Stimulated activated CD8-positive, alpha-beta memory T cell treated with anti-CD3 and anti-CD28 coated beads, Interleukin-7, amount 100 ng/mL, for 4 hours (primary cell): ENCODE measurements at places on chromosomes 6 and 20.

DNA sequence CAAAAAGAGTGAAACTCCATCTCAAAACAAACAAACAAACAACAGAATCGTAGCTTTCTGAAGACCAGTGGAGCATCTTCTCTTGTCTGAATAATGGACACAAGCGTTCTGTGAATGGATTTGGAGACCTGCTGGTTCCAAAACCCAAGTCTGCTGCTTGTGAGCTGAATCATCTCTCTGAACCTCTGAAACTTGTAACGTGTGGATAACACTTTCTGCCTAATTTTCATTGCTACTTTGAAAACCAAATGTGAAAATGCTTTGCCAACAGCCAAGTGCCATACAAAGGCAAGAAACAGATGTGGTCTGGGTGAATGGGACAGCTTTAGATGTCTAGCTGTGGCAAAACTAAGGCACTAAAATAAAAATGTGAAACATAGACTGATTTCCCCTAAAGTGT is 44.3 kb downstream of the PHACTR1 start:
- DNase-seq: no peak

DNA sequence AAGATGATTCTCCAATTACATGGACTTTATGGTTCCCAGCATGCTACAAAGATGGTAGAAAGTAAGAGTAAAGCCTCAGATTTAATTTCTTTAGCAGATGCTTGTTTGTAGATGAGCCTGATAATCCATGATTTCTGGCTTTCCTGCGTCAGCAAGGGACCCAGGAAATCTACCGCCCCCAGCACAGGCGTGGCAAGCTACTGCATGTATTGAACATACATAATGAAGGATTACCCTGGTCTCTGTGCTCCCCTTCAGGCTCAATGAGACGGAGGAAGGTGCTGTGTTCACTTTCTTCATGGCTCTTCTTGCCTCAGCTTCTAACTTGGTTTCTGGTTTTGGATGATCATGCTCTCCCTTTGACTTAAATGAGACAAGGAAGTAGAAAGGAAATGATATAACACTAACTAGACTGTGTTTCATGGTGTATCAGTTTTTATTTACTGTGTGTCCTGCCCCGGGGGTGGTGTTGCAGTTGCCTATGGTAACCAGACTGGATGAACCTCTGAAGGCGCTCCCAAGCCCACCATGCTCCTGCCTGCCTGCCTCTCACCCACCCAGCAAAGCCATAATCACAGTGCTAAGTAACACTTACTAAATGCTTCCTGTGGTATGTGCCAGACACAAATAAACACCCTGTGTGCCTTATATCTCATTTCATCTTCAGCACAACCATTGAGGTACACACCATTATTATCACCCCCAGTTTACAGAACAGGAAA is 17.9 kb downstream of the GCM1 start:
- no peak for DNase-seq

DNA sequence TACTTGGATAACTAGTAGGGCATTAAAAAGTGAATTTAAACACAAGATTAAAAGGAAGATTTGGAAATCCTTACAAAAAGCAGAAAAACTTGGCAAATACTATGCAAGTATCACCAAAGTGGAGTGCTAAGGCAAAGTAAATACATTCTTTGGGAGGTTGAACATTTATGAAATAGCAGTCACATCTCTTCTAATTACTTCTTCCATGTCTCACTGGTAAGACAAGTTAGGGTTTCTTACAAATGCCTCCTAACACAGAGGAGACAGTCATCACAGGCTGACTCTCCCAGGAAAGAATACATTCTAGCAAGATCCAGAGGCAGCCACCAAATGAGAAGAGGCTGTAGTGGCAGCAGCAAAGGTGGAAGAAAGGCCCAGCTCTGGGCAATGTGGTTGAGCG is 298.2 kb downstream of the BTBD9 start:
- no peak for DNase-seq

DNA sequence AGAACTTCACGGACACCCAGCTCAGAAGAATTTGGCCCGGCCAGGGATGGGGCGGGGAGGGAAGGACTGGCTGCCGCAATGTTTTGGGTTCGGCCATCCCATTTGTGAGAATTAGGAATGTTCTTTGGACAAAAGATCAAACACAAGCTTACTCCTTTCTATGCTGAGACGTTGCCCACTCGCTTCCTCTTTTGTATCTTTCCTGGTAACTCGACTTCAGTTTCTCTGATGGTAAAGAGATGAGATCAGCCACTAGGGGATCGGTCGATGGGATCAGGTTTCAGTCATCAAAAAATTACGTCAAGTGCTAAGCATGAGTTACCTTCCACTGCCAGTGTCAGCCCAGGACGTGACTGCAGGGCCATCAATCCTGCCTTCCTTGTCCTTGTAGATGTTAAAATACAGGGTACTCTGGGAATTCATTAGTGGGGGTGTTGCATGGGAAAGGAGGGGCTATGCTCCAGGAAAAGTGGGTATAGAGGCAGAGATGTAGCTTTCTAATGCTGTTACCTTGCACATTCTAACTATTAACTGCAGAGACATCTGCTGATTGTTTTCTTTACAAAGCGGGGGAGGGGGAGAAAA is 190.2 kb downstream of the TSHZ2 start:
- DNase-seq: no peak

DNA sequence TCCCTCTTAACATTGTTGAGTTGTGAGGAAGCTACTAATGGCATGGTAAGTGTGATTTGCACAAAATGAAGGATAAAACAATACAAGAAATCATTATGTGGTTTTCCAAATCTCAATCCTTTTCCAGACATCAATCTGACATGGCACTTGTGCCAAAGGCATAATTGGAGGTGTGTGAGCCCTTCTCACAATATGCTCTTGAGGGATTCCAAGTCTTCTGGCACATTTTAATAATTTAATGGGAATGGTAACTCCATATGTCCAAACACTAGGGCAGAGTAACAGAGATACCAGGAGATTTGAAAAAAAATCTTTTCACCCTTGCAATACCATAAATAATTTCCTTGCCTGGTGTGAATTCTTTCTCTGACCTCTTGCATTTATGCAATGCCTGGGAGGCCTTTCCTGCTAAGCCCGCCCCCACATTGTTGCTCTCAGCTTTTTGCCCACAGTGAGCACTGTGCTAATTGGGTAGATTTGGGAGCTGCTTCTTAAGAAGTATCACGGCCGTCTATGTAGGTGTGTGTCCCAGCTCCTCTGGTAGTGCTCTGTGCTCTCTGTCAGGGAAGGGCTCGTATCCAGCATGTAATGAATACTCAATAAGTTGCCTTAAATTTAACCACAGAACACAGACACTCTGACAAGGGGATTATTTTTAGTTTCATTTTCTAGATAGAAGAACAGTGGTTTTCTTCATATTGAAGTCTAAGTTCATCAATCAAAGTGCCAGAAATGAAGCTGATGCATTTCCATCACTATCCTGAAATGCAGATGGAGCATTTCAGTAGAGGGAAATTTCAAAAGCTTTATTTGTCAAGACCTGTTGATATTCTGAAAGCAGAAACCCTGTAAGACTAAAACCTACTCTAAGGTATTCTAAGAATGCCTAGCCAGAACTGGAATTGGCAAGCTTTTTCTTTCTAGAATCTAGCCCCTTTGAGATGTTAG is 54.4 kb upstream of the CEP85L start:
- no peak for DNase-seq

GRCh38 chr20:3471397-3472021 is 691 bp downstream of the ATRN start:
- DNase-seq: no peak

GRCh38 chr6:136587527-136587926 is 37.3 kb upstream of the MAP7 start:
- no peak for DNase-seq

- DNase-seq: no peak
These were observed 33.9 kb downstream of the TXLNB start for GRCh38 chr6:139257821-139258398.

DNA sequence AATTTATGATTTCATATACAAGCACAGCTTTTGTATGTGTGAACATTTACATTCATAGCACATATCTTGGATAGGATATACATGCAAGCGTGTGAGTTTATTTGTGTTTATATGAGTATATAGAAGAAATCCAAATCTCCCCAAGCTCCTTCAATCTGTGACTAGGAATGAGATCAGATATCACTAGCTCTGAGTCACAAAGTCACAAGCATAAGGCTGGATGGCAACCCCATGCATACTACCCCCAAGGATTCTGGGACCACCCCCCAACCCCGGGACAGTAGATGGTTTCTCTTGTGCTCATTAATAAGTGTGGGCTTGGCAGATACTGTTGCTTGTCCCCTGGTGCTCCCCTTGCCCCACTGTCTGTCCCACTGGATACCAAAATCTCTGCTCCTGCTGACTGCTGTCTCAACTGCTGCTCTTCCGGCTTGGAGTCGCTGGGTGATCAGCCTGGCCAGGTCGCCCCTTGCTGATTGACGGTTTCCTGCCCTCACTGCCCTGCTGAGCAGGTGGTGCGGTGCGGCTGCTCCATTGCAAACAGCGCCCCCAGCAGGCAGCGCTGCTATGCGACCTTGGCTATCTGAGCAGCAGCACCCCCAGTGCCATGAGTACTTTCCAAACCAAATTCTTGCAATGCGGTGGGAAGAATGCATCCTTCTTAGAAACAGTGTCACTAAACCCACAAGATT is 279.4 kb downstream of the CD83 start:
- DNase-seq: no peak

DNA sequence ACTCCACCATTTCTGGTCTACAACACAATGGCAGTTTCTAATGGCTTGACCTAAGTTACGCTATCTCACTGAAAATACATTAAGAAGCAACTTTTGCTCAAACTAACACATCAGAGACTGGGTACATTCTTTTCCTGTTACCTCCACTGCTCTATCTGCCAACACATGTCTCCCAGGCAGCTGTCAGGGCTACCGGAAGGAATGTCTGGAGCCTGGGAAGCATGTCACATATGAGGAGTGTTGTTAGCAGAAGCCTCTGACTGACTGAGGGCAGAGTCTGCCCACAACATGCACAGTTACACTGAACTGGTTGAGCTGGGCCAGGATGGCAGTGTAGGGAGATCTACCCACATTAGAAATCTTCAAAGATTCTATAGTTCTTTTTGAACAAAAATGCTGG is 264.5 kb downstream of the KIF16B start:
- no peak for DNase-seq

DNA sequence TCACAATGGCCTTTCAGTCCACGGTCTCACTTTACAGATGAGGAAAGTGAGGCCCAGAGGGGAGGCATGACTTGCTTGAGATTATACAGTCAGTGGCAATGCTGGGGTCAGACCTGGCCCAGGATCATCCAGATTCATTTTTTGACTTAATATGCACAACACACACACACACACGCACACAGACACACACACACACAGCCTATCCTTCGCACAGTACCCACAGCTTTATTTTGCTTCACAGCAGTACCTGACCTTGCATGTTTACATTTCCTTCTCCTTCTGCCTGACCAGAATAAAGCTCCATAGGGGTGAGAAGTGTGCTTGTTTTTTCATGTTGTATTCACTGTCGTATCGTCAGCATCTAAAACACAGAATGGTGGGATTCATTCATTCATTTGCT is 79.8 kb downstream of the VEGFA start:
- DNase-seq: no peak

GRCh38 chr6:167879612-167880011 is 52.9 kb downstream of the AFDN start:
- DNase-seq: no peak

GRCh38 chr20:2217857-2218539 is 77.8 kb upstream of the TGM3 start:
- DNase-seq: peak; percentile 9

GRCh38 chr6:28207510-28208110 is 17.5 kb upstream of the ZSCAN9 start:
- DNase-seq: no peak

DNA sequence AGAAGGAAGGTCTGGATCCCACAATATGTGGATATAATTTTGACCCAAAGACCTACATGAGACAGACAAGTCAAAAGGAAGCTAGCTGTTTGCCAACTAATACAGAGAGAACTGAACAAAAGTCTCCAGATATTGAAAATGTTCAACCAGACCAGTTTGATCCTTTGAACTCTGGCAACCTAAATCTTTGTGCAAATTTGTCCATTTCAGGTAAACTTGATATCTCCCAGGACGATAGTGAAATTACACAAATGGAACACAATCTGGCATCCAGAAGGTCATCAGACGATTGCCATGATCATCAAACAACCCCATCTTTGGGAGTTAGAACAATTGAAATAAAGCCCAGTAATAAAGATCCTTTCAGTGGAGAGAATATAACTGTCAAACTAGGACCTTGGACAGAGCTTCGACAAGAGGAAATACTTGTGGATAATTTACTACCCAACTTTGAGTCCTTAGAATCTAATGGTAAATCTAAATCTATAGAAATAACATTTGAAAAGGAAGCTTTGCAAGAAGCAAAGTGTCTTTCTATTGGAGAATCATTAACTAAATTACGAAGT is 41.9 kb upstream of the SDHAF4 start:
- DNase-seq: no peak

DNA sequence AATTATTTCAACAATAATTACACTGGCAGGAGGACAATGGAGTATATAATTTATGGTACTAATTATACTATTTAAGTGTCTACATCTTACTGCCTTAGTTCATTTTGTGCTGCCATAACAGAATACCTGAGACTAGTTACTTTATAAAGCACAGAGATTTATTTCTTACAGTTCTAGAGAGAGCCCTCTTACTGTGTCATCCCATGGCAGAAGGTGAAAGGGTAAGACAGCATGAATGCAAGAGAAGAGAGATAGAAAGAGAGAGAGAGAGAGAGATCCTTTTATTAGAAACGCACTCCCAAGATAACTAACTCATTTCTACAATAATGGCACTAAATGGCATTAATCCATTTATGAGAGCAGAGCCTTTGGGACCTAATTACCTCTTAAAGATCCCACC is 314.7 kb downstream of the EPM2A start:
- no peak for DNase-seq

- no peak for DNase-seq
These were observed 37.1 kb downstream of the SAMD3 start for GRCh38 chr6:130185658-130186057.

GRCh38 chr6:128246472-128247260 is 273.7 kb downstream of the PTPRK start:
- no peak for DNase-seq

GRCh38 chr6:165497472-165497871 is 165.6 kb downstream of the PDE10A start:
- no peak for DNase-seq

GRCh38 chr6:150118203-150118602 is 24.6 kb upstream of the PPP1R14C start:
- no peak for DNase-seq

GRCh38 chr6:170516783-170517616 is 36.1 kb downstream of the PSMB1 start:
- peak; percentile 6 for DNase-seq
